Omental fat pad (tissue), 4 donors: ENCODE measurements at places on chromosomes 3 and 15. TPM values are rescaled to one million over a fixed set of nuclear protein-coding genes. Genes with fewer than 3 reads are reported as not detected.
A peak's percentile ranks its signal among the peaks of the same experiment; 100 is the strongest.

- DNase-seq: no peak
Observed at GRCh38 chr15:42037656-42038055, 16.8 kb upstream of the PLA2G4E start.

GRCh38 chr3:95217661-95218060, 1154.8 kb downstream of the NSUN3 start:
- DNase-seq: no peak

- DNase-seq: no peak
Observed at GRCh38 chr3:134105876-134106556, 76.3 kb upstream of the SLCO2A1 start.

Gene BCL2A1
- 20.4 TPM for total RNA-seq

GRCh38 chr15:41904541-41905005, 10.7 kb upstream of the SPTBN5 start:
- peak; percentile 44 for DNase-seq

DNA sequence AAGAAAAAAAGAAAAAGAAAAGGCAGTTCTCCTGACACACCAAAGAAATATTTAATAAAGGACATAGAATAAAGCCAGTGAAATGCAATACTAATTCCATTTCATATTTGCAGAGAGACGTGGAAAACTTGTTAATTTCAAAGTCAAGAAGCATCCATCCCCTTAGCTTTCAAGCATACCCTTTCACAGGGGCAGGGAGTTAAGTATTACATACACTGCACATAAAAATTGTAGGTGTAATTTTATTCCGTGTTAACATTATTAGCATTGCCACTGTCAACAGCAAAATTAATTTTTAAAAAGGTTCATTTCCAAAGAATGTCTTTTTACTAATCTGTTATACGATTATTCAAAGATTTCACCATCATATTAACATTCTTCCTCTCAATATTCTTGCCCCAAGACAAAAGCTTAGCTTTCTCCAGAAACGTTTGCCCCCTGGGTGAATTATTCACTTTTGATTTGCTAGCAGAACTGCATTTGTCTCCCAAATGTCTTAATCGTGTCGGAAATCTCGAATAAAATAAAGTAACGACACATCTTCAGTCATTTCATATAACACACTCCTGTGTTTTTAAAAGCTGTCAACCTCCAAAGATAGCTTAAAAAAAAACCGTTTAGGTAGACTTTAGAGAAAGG, 517.9 kb downstream of the MECOM start:
- no peak for DNase-seq

Gene PLAAT1
- total RNA-seq: 0.56 TPM

GRCh38 chr3:14539384-14539741, 779 bp downstream of the GRIP2 start:
- no peak for DNase-seq

GRCh38 chr15:52567871-52568600, 794 bp downstream of the ARPP19 start:
- no peak for DNase-seq
